ENCODE measurements at places on chromosomes 3 and 15. TPM values are rescaled to one million over a fixed set of nuclear protein-coding genes. Genes with fewer than 3 reads are reported as not detected.

GPR87 gene
- polyA plus RNA-seq: not detected

FXR1 gene
- 219 TPM for polyA plus RNA-seq

TRAIP gene
- 9.3 TPM for polyA plus RNA-seq

TEX9 gene
- polyA plus RNA-seq: 26.9 TPM

NTRK3 gene
- polyA plus RNA-seq: 8.7 TPM

PLXND1 gene
- polyA plus RNA-seq: 137 TPM

OCA2 gene
- polyA plus RNA-seq: 8.2 TPM

DNA sequence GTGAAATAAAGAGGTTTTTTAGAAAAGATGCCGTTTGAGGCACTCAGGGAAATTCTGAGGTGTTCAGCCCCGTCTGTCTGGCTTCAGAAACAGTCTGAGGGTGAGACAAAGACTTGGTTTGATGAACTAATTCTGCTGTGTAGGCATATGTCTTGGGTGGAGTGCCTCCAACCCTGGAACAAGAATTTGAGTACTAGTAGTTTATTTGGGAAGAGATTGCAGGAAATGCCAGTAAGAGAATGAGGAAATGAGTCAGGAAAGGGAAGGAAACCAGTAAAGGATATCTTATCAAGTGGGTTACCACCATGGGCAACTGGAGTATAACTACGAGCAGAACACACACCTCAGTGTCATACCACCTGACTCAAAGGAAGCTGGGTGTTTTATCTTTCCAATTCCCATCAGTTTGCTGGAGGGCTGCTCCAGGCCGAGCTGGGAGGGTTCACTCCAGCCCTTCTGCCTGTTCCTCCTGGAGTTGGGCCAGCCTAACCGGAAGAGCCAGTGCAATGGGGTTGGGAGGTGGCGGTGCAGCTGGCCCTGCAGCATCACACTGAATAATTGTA lies 75.3 kb downstream of the TGFBR2 start:
- DNase-seq: no peak

DNA sequence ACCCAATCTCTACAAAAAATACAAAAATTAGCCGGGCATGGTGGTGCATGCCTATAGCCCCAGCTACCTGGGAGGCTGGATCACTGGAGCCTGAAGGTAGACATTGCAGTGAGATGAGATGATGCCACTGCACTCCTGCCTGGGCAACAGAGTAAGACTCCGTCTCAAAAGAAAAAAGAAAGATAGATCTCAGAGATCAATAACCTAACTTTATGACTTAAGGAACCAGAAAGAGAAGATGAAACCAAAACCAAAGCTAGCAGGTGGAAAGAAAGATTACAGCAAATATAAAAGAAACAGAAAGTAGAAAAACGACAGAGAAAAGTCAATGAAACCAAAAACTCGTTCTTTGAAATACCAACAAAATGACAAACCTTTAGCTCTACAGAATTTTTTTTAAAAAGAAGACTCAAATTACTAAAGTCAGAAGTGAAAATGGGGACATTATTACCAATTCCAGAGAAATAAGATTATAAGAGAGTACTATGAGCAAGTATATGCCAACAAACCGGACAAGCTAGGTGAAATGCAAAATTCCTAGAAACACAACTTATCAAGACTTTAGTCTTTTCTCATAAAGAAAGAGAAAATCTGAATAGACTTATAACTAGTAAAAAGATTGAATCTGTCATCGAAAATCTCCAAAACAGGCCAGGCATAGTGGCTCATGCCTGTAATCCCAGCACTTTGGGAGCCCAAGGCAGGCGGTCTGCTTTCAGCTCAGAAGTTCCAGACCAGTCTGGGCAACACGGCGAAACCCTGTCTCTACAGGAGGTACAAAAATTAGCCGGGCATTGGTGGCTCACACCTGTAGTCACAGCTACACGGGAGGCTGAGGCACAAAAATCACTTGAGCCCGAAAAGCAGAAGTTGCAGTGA lies 35.0 kb downstream of the ACAP2 start:
- no peak for DNase-seq

DNA sequence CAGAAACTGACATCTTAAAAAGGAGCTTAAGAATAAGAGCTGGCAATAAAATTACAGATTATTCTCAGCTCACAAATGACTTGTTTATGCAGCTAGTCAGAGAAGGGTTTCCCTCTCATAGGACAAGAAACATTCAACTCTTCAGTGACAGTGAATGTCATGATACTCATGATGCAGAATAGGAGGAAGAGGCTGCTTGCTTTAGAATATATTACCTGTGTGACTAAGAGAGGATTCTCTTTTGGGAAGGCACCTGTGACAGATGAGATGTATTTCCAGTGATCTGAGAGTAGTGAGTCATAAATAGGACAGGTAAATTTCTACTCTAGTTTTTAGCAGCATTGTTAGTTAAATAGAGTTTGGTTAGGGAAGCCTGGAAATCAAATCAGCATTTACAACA lies 39.9 kb downstream of the RASA2 start:
- DNase-seq: no peak

DNA sequence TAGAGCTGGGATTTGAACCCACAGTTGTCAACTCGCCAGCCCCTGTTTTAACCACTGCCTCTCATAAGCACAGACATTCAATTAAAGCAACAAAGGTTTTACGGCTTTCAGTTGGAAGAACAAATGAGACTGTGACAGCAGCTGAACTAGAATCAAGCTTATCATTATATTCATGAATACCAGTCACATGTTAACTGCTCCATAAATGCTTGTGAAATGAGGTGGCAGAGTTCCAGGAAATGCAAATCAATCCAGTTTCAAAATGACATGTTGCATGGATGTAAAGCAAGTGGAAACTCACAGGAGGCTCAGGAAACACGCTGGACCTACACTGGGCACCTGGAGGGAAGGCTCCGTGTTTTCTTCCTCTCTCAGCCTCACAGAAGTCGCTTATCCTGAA lies 3.9 kb downstream of the GP5 start:
- DNase-seq: no peak

GRCh38 chr15:72058585-72058984 lies 59.4 kb downstream of the MYO9A start:
- no peak for DNase-seq

- DNase-seq: peak; percentile 42
Measured at GRCh38 chr15:92733934-92734521, 78.5 kb upstream of the FAM174B start.

DNA sequence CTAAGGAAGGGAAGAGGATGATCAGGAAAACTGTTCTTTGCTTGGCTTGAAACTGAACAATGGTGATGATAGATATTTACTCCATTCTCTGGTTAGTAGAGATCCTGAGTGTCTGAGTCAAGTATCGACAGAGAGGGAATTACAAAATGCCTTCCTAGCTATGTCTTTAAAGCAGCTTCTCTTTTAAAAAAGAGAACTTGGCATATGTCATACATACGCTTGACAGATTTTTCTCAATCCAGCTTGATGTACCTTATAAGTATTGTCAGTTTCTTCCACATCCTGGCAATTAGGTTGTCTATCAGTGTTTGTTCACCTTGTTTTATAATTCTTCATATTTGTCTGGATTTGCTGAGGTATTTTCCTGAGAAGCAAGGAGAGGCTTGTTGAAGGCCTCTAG lies 5.0 kb upstream of the EPHB1 start:
- no peak for DNase-seq

DNA sequence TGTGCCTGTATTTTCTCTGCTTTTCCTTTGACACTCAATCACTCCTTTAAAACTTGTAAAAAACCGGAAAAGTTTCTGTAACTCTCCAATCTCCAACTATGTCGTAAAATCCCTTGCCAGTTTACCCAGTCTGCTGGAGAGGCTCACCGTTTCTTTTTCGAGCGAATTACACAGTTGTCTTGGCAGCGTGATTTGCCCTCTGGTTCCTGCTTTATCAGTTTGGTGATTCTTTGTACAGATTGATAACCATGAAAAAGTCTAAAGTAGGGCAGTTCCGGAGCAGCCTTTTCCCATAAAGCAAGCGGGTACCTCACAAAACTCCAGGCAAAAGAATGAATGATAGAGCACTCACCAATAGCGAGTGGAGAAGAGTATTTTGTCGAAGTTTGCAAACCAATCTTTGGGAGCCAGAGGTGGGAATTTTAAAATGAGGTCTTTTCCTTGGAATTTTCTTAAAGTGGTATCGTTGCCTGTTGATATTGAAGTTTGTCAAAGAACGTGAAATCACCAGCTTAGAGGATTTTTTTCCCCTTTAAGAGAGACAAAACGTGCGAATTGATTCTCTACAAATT lies at the start of gene TTC23:
TTC23 (minus strand) TSS at position 312 of the 572 bp plus-strand sequence. CDS start 20,869 bp downstream, outside the sequence.
- DNase-seq: peak; percentile 86
